Adrenal gland (tissue), 19 donors: ENCODE measurements at places on chromosomes 6 and 20. TPM values are rescaled to one million over a fixed set of nuclear protein-coding genes. Genes with fewer than 3 reads are reported as not detected.

DNA sequence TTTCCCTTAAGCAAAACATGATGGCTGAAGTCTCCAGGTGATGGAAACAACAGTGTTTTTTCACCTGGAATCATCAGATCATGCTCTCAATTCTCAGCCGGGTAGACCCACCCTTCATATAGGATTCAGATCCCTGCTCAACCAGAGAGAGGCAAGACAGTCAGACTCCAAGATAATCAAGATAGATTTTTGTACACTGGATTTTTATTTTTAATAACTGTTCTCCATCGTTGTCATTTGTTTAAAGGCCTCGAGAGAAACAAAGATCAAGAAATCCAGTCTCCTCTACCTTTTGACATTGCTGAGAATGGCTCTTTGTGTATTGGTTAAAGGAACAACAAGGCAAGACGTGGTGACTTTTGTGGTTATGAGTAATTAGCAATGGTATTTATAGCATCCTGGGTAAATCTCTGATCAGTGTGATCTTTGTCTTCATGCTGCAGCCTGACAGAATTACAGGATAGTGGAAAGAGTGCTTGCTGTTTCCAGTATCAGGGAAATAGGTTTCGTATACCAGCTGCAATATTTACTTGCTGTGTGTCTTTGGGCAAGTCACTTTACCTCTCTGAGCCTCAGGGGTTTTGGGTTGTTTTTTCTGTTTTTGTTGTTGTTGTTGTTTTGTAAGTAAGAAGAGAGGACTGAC, 29.9 kb downstream of the ID4 start:
- no peaks in the 10 kb centered on the region for H3K27me3 ChIP-seq
- no peak overlapping the region for H3K27ac ChIP-seq
- DNase-seq: no peak
- no peak overlapping the region for H3K4me3 ChIP-seq
- no peaks in the 10 kb centered on the region for H3K36me3 ChIP-seq
- H3K4me1 ChIP-seq: no peaks in the 10 kb centered on the region

GRCh38 chr6:147382945-147383554, 125.4 kb upstream of the SAMD5 start:
- H3K27me3 ChIP-seq: no peaks in the 10 kb centered on the region
- no peak overlapping the region for H3K4me3 ChIP-seq
- no peaks in the 10 kb centered on the region for H3K4me1 ChIP-seq
- DNase-seq: no peak

DNA sequence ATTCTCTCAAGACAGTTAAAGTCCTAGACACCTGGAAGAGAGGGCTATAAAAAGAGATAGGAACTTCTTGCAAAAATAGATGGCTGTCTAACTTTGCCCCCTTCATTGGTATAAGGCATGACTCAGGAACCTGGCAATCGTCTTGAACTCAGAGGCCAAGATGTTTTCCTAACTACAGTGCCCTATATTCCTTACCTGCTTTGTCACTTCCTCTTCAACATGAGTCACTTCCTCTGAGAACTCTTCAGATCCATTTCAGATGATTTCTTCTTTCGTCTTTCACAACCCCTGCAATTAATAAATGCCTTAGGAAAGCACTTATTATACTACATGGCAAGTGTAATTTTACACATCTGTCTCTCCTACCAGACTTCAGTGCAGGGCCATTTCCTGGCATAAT, 83.5 kb downstream of the HAO1 start:
- H3K4me3 ChIP-seq: no peak overlapping the region
- H3K4me1 ChIP-seq: no peaks in the 10 kb centered on the region
- DNase-seq: no peak
- H3K27ac ChIP-seq: no peak overlapping the region

- no peak overlapping the region for H3K27ac ChIP-seq
- H3K27me3 ChIP-seq: no peaks in the 10 kb centered on the region
- no peak overlapping the region for H3K4me3 ChIP-seq
- DNase-seq: no peak
These were observed 40.5 kb upstream of the JARID2 start for GRCh38 chr6:15205321-15205720.

Gene CST5
- polyA plus RNA-seq: 0.44 TPM

Gene BPIFB1
- 0.07 TPM for polyA plus RNA-seq

Gene CST7
- 2.2 TPM for polyA plus RNA-seq

- DNase-seq: no peak
- H3K27ac ChIP-seq: no peak overlapping the region
- H3K36me3 ChIP-seq: no peaks in the 10 kb centered on the region
- no peaks in the 10 kb centered on the region for H3K4me1 ChIP-seq
- no peaks in the 10 kb centered on the region for H3K27me3 ChIP-seq
- H3K4me3 ChIP-seq: no peak overlapping the region
These were observed 22.0 kb upstream of the BMP5 start for GRCh38 chr6:55897346-55897745.

Gene MCCD1
- not detected for polyA plus RNA-seq

- H3K4me3 ChIP-seq: no peak overlapping the region
- H3K4me1 ChIP-seq: no peaks in the 10 kb centered on the region
- peaks cover 3% of the 10 kb centered on the region for H3K27me3 ChIP-seq
- no peak overlapping the region for H3K27ac ChIP-seq
- DNase-seq: no peak
These were observed 137.1 kb upstream of the KCNG1 start for GRCh38 chr20:51159981-51160380.

Gene CCN5
- 47.3 TPM for polyA plus RNA-seq

GRCh38 chr6:2594868-2595267, 155.9 kb downstream of the MYLK4 start:
- no peaks in the 10 kb centered on the region for H3K27me3 ChIP-seq
- no peak overlapping the region for H3K27ac ChIP-seq
- H3K4me3 ChIP-seq: no peak overlapping the region
- no peaks in the 10 kb centered on the region for H3K36me3 ChIP-seq

DNA sequence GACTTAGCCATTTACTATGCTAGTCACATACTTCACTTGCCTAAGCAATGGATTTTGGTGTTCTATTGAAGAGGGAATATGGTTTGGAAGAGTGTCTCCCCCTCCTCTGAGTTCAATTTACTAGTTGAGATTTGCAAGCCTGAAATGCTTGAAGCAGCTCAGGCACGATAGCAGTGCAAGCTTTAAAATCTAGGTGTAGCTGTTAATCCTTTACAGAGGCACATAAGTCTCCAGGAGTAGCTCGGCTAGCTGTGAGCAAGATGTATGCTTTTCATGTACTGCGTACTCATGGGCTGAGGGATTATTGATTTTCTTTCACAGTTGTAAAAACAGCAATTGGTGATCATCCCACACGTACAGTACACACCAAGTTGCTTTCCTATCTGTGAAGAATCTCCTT, 726 bp downstream of the FLRT3 start:
- DNase-seq: no peak
- H3K4me1 ChIP-seq: no peaks in the 10 kb centered on the region
- no peaks in the 10 kb centered on the region for H3K27me3 ChIP-seq

Gene RFX6
- polyA plus RNA-seq: 2.2 TPM

Gene SLC22A7
- polyA plus RNA-seq: not detected

- no peak overlapping the region for H3K4me3 ChIP-seq
- peaks cover 84% of the 10 kb centered on the region for H3K27me3 ChIP-seq
- peaks cover 3% of the 10 kb centered on the region for H3K4me1 ChIP-seq
These were observed 5.8 kb downstream of the OLIG3 start for GRCh38 chr6:137488150-137489045.

Gene CFAP61
- polyA plus RNA-seq: 1.6 TPM

Gene PREX1
- 22.0 TPM for polyA plus RNA-seq

- H3K4me1 ChIP-seq: no peaks in the 10 kb centered on the region
- H3K36me3 ChIP-seq: no peaks in the 10 kb centered on the region
- H3K27ac ChIP-seq: no peak overlapping the region
- H3K4me3 ChIP-seq: no peak overlapping the region
- no peaks in the 10 kb centered on the region for H3K27me3 ChIP-seq
These were observed 22.4 kb downstream of the TRMT6 start for GRCh38 chr20:5927749-5928462.

DNA sequence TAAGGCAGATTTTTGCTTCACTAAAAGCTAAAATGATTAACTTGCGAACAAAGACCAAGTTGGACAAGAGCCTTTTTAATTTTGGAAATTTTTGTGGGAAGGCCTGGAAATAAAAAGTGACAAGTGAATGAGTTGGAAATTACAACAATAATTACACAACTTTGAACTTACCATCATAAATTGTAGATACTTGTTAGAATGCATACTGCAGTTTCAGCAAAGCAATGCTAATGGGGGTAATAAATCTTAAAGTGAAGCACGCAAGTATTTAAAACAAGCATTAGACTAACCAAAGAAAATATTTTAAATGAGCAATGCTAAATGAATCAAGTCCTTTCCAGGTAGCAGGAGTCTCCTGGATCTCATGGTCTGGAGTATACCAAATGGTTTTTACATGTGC, 83.2 kb upstream of the EYA4 start:
- no peaks in the 10 kb centered on the region for H3K4me1 ChIP-seq
- no peak overlapping the region for H3K27ac ChIP-seq
- H3K4me3 ChIP-seq: no peak overlapping the region
- H3K36me3 ChIP-seq: no peaks in the 10 kb centered on the region

Gene SLC2A10
- 11.8 TPM for polyA plus RNA-seq

GRCh38 chr6:165999279-165999678, 168.4 kb downstream of the TBXT start:
- no peaks in the 10 kb centered on the region for H3K4me1 ChIP-seq
- no peaks in the 10 kb centered on the region for H3K36me3 ChIP-seq
- H3K27ac ChIP-seq: no peak overlapping the region
- H3K4me3 ChIP-seq: no peak overlapping the region
- H3K27me3 ChIP-seq: no peaks in the 10 kb centered on the region
- DNase-seq: no peak

DNA sequence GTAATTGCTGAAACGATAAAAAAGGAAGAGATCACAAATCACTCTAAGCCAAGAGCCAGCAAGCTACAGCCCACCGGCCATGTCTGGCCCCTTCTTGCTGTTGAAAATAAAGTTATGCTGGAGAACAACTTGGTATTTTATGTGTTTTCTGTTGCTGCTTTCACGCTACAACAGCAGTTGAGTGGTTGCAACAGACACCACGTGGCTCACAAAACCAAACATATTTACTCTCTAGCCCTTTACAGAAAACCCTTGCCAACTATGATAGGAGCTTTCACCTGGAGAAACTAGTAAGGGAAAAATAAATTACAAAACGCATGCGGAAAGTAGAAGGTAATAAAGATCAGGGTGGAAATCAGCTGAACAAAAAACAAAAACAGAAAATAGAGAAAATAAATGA, 41.1 kb upstream of the SLCO4A1 start:
- H3K27ac ChIP-seq: no peak overlapping the region
- H3K27me3 ChIP-seq: peaks cover 30% of the 10 kb centered on the region
- H3K4me1 ChIP-seq: no peaks in the 10 kb centered on the region
- DNase-seq: no peak

Gene PTK7
- 2.8 TPM for polyA plus RNA-seq

DNA sequence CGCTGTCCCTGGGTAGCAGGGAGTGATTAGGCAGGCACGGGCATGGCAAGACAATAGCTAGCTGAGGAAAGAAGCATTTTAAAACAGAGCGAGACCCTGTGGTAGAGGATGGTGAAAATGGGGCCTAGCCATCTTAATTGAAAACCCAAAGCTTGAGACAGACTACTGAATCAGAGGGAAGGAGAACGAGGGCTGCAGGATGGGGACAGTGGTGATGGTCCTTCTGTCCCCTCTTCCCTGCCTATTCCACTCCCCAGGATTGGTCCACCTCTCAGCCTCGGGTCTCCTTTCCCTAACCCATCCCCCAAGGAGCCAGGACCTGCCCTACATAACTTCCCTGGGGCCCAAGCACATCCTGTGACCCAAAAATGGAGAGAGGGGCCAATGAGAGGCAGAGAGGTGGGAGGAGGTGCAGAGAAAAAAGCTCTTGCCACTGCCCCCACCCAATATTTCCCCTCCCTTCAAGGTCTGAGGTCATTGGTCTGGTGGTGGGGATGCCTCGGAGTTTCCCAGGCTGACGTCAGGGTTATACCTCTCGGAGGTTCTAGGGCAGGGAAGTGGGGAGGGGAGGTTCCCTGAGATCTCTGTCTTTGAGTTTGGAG, 884 bp upstream of the CUTA start:
- H3K4me1 ChIP-seq: peaks cover 40% of the 10 kb centered on the region
- H3K36me3 ChIP-seq: peaks cover 27% of the 10 kb centered on the region
- H3K4me3 ChIP-seq: peak overlapping the region; percentile 66
- H3K27me3 ChIP-seq: no peaks in the 10 kb centered on the region
- H3K27ac ChIP-seq: peak overlapping the region; percentile 73
- no peak for DNase-seq

Gene IP6K3
- polyA plus RNA-seq: 0.71 TPM

- H3K36me3 ChIP-seq: peaks cover 11% of the 10 kb centered on the region
- DNase-seq: no peak
- H3K4me1 ChIP-seq: no peaks in the 10 kb centered on the region
- no peak overlapping the region for H3K27ac ChIP-seq
- no peak overlapping the region for H3K4me3 ChIP-seq
These were observed 11.5 kb upstream of the ALDH8A1 start for GRCh38 chr6:134961366-134961765.

DNA sequence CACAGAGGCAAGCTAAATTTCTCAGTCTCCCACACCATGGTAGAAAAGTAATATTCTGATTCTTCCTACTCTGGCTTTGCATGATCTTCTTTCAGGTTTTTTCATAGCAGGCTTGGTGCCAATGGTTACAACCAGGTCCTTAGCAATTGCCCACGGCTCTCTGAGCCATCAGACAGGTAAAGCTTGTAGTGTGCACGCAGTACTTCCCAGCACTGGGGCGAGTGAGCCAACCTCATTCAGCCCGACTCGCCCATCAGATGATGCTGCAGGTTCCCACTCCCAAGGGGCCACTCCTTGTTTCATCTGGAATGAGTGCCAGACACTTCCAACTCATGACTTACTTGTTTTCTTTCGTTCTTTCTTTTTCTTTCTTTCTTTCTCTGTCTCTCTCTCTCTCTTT, 78.3 kb downstream of the PERP start:
- DNase-seq: no peak
- H3K27ac ChIP-seq: no peak overlapping the region

GRCh38 chr6:73932866-73933265, 236.9 kb downstream of the CD109 start:
- no peak overlapping the region for H3K4me3 ChIP-seq
- H3K27ac ChIP-seq: no peak overlapping the region
- no peaks in the 10 kb centered on the region for H3K36me3 ChIP-seq

Gene RRBP1
- polyA plus RNA-seq: 168 TPM

Gene GPX5
- not detected for polyA plus RNA-seq

Gene MAS1
- polyA plus RNA-seq: under 0.01 TPM

DNA sequence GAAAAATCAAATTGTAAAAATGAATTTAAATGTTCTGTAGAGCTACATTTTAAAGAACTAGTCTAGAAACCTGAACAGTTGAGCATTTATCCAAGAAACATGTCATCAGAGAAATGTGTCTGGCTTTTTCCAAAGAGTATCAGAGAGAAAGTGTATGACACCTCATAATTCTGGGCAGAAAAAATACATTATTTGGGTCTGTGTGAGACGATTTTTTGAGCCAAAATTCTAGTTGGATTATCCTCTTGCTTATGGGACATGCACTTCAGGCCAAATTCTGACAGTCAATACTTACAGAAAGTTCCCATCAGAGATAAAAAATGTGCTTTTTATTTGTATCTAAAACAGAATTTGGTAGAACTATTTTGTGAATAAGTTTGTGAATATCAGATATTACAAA, 1242.7 kb downstream of the EPHA7 start:
- no peaks in the 10 kb centered on the region for H3K4me1 ChIP-seq
- H3K27me3 ChIP-seq: no peaks in the 10 kb centered on the region
- H3K4me3 ChIP-seq: no peak overlapping the region

Gene CBLN4
- 10.9 TPM for polyA plus RNA-seq
